ENCODE measurements at places on chromosomes 1 and 21.

DNA sequence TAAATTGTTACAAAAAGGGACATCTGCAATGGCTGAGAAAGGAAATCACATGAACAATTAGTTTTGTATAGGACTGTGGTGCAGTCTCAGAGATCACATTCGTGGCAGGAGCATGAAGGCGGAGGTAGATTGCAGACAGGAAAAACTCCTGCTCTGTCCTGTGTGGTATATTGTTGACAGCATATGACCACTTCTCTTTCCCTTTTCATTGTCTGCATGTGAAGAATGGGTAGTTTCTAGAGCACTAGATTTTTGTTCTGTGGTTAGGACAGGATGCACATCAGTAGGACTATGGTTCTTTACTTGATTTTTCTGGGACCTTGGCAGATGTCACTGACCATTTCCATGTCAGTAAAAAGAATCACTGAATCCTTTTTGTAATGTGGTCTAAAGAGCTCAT lies 625.9 kb upstream of the PKN2 start:
- DNase-seq = no peak

- no peak for DNase-seq
Measured at GRCh38 chr1:43548285-43549271, 17.9 kb downstream of the PTPRF start.

GRCh38 chr1:199173356-199173755 lies 534.5 kb downstream of the PTPRC start:
- DNase-seq = no peak

DNA sequence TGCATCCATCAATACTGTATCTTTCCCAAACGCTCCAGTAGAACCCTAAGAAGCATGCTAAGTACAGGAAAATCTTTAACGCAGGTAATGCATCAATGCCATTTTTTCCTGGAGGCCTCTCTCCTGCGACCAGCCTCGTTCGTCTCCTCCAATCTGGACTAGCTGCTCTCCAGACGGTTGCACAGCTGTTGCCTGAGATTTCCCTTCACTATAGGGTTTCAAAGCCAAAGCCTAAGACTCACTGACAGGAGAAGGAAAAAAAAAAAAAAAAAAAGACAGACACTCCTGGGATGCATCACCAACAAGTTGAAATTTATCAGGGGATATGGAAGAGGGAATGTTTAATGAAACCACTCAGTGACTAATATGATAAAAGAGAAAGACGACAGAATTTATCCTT lies 93.0 kb downstream of the APP start:
- DNase-seq = no peak

GRCh38 chr1:59077466-59078069 lies 219.3 kb upstream of the FGGY start:
- DNase-seq = no peak

DNA sequence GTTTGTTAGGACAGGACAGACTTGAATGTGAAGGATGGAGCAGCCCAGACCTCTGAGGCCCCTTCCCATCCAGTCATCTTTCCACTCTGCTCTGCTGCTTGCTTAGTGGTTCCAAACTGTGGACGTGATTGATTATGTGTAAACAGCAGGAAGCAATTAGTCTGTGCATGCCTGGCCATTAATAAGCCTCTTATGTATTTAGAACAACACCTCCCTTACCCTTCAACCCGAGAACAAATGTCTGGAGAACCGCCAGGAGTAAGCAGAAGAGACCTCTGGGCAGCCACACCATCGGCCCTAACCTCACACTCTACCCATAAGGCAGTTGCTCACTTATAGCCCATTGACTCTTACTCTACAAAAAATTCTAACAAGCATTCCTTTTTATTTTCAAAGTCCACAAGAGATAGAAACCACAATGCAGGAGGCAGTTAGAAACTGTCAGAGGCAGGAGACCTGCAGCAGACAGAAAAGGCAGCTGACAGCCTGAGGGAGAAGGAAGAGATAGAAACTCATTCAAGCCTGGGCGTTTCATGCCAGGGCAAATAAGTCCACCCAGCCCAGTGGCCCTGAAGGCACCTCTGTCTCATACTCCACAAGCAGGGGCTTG lies 5.8 kb upstream of the EPHA8 start:
- no peak for DNase-seq

DNA sequence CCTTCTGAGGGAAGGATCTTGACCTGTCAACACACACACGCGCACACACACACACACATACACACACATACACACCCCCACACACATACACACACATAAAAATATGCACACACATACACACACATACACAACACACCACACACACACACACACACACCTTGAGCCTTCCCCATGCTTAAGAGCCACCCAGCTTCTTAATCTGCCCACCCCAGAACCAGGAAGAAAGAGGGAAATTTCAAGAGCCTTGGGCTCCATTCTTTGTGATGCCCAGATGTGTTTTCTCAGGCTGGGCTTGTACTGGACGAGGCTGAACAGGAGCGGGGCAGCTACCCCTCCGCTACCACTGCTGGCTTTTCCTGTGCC lies 643.5 kb downstream of the KIF26B start:
- DNase-seq = no peak

DNA sequence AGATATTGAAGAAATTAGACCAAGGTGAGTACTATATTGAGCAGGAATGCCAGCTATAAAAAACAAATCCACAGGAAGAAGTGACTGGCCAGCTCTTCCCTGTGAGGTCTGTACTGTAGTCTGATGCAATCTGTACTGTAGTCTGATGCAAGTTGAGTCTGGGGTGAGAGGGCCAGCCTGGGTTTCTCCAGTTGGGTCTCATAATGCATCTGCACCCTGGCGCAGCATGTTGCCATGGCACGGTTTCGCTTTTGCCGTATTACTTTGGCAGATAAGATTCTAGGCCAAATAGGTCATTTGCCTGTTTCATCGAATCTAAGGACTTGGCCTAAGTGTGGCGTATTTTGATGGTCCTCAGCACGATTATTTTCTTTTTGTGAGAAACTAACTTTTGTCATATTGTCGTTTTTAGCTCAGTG lies 24.4 kb upstream of the PGD start:
- no peak for DNase-seq

GRCh38 chr1:30356839-30357238 lies 366.5 kb downstream of the MATN1 start:
- DNase-seq = peak; percentile 12

GRCh38 chr1:45380730-45381129 lies 40.5 kb upstream of the MUTYH start:
- no peak for DNase-seq

DNA sequence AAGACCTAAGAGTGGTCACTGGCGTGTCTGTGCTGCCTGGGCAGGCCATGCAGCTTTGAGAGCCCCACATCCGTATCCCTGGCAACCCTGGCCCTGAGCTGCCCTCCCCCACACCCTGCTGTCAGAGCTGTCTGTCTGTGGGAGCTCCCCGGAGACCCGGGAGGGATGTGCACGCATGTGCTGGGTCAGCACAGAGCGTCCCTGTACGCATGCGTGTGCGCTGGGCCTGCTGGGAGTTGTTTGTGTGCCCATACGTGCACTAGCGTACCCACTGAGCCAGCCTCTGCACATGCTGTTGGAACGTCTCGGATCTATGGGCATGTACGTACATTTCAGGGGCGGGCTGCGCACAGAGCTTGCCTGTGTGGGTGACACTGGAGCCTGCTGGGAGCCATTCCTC lies 89.3 kb downstream of the EPHB2 start:
- no peak for DNase-seq

Measured in endodermal cell (in vitro differentiated cells).